ENCODE measurements at places on chromosomes 7 and 10.

GRCh38 chr10:13340068-13340467, 8.0 kb downstream of the SEPHS1 start:
- no peak for DNase-seq

DNA sequence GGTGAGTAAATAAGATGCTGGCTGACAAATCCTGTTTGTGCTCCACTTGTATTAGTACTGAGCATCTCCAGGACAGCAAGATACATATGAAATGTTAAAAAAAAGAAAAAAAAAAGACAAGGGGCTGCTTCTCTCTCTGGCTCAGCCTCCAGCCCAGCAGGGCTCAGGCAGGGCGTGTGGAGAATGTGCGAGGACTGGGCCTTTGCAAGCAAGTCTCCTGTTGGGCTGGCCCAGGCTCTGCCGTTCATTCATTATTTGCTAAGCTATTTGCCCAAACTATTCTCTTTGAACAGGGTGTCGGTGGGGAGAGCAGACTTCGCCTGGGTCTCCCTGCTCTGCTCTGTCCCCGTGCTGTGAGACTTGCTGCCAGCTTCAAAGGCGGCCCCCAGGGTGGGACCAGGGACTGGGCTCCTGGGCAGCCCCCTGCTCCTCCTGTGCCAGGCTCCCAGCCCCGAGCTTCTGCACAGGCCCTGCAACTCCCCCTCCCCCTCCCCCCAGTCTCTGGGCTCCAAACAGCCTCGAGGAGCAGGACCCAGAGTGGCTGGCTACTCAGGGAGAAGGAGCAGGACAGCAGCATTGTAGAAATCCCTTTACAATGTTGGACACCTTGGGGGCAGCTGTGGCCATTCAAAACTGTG, 25.6 kb upstream of the MGMT start:
- no peak for DNase-seq

GRCh38 chr7:143085109-143085508, 33.0 kb downstream of the OR6V1 start:
- no peak for DNase-seq

DNA sequence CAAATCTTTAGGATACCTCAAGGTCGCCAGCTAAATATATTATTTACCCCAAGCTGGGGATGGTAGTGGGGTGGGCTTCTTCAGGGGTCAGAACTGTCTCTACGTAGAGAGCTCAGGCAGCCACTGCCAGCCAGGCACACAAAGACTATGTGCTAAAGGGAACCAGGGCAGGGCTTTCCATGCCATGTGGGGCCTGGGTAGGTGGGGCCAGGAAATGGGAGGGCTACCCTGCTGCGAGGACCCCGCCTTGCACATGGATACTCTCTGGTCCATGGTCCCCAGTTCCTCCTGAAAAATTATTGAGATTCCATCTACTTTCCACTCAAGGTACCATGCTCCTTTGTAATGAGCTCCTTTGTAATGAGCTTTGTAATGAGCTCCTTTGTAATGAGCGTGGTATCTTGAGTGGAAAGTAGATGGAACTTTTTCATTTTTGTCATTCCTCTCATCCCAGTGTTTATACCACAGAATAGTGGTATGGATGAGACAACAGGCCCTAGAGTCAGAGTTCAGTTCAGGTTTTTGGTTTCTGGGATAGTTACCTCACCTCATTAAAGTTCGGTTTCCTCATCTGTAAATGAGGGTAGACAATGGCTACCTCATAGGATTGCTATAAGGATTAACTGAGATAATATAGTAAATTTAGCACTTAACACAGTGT, 5.8 kb downstream of the SYNPO2L start:
- DNase-seq, result no peak

- DNase-seq, result no peak
Measured at GRCh38 chr10:102342958-102343357, 52.5 kb upstream of the NFKB2 start.

Measured in right lobe of liver (tissue), 6 donors.